ENCODE measurements at places on chromosomes 2 and 18.

- DNase-seq, result no peak
Measured at GRCh38 chr18:34495506-34495905, 214.6 kb upstream of the DTNA start.

GRCh38 chr2:225042800-225043167 lies 516 bp upstream of the DOCK10 start:
- DNase-seq, result no peak

- DNase-seq, result no peak
Measured at GRCh38 chr2:33927756-33928155, 328.7 kb upstream of the FAM98A start.

DNA sequence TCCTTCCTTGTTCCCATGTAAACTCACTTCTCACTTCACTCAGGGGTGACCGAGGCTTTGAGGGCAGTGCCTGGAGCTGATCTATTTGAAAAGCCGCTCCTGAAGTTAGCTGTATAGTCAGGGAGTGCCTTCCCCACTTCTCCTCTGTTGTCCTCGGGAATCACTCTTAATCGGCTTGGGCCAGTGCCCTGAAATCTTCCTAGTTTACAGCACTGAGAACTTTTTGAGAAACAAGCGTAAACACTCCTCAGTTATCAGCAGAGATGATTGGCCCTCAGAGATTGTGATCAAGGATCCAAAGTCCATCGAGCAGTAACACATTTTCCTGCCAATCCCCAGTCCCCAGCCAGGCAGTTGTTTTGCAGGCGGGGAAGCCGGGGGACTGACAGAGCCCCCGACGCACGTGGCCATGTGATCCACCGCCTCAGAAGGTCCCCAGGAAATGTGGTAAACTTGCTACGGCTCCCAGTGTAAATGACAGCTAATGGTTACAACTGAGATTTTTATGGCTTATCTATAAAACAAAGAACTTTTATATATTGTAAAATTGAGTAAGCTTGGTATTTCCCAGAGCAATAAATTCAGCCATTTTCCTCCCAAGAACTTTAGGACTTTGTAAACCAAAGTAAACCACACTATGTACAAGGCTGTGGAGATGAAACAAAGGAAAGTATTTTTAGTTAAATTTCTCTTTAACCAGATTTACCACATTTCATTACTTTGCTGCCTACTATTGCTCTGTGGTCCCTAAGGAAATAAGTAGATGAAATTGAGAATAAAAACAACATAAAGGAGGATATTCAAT lies 53.5 kb downstream of the C18orf63 start:
- no peak for DNase-seq
